Activated CD8-positive, alpha-beta memory T cell treated with anti-CD3 and anti-CD28 coated beads, Interleukin-2, amount 10 ng/mL, durations not matched to agents 7 days and 5 days (primary cell): ENCODE measurements at places on chromosomes 6 and 20. TPM values are rescaled to one million over a fixed set of nuclear protein-coding genes. Genes with fewer than 3 reads are reported as not detected.
A peak's percentile ranks its signal among the peaks of the same experiment; 100 is the strongest.

COL12A1 gene
- total RNA-seq: not detected

DNA sequence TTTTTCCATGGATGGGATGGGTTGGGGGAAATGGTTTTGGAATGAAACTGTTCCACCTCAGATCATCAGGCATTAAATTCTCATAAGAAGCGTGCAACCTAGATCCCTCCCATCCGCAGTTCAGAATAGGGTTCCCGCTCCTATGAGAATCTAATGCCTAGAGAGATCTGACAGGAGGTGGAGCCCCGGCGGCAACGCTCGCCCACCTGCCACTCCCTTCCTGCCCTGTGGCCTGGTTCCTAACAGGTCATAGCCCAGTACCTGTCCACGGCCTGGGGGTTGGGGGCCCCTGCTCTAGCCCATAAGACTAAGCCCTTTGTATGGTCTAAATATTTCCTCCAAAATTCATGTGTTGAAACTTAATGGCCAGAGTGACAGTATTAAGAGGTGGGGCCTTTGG is 92.3 kb upstream of the SALL4 start:
- no peaks in the 10 kb centered on the region for H3K4me1 ChIP-seq
- H3K27me3 ChIP-seq: peaks cover 8% of the 10 kb centered on the region
- H3K4me3 ChIP-seq: no peak overlapping the region
- no peaks in the 10 kb centered on the region for H3K36me3 ChIP-seq

ULBP1 gene
- 0.82 TPM for total RNA-seq

- H3K27me3 ChIP-seq: no peaks in the 10 kb centered on the region
- no peak overlapping the region for H3K4me3 ChIP-seq
- no peak for DNase-seq
- no peak overlapping the region for H3K27ac ChIP-seq
- no peaks in the 10 kb centered on the region for H3K4me1 ChIP-seq
- H3K36me3 ChIP-seq: no peaks in the 10 kb centered on the region
These were observed 104.8 kb downstream of the PSMB1 start for GRCh38 chr6:170448317-170448716.

GRCh38 chr20:9022376-9022775 is 46.5 kb upstream of the PLCB4 start:
- no peaks in the 10 kb centered on the region for H3K27me3 ChIP-seq
- no peak overlapping the region for H3K4me3 ChIP-seq
- DNase-seq: no peak
- H3K27ac ChIP-seq: no peak overlapping the region
- H3K4me1 ChIP-seq: no peaks in the 10 kb centered on the region

DNA sequence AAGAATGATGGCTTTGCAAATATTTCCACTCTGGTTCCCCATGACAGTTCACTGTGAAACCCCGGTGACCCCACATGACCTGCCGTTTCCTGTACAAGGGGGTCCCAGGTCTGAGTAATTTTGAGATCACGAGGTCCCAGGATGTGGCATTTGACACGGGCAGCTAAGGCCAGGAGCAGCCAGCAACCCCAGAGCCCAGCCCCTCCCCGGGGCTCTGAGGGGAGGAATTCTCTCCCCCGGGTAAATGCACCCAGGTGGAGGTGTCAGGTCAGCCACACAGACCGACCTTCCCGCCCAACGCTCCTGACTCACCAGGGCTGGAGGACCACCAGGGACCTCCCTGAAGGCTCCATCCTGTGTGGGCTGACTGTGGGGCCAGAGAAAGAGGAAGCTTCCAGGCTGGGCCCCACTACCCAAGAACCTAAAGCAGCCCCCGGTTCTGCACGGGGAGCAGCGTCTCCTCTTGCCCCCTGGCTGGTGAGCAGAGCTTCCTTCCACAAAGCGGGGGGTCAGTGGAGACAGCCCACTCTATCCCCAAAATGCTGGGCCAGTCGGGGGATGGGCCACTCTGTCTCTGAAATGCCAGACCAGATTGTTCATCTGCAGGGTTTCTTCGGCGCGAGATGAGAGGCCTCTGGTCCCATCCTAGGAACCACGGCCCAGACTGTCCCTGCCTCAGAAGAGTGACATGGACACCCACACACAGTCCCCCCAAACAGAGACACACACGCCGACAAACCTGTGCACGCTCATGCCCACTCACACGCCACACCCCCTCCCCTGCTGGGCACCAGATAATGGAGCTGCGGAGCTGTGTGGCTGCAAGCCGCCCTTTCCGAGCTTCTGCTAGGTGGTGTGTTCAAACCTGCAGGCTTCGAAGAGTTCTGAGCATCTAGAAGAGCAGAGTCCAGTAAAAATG is 23.4 kb upstream of the SLCO4A1 start:
- peak; percentile 94 for DNase-seq
- peaks cover 52% of the 10 kb centered on the region for H3K4me1 ChIP-seq
- peak overlapping the region; percentile 98 for H3K27ac ChIP-seq
- peaks cover 3% of the 10 kb centered on the region for H3K27me3 ChIP-seq
- H3K4me3 ChIP-seq: peak overlapping the region; percentile 32

- H3K4me1 ChIP-seq: no peaks in the 10 kb centered on the region
- H3K27me3 ChIP-seq: no peaks in the 10 kb centered on the region
- no peak for DNase-seq
- peak overlapping the region; percentile 50 for H3K27ac ChIP-seq
- no peak overlapping the region for H3K4me3 ChIP-seq
These were observed 34.4 kb upstream of the MRPS10 start for GRCh38 chr6:42251911-42252637.

DNA sequence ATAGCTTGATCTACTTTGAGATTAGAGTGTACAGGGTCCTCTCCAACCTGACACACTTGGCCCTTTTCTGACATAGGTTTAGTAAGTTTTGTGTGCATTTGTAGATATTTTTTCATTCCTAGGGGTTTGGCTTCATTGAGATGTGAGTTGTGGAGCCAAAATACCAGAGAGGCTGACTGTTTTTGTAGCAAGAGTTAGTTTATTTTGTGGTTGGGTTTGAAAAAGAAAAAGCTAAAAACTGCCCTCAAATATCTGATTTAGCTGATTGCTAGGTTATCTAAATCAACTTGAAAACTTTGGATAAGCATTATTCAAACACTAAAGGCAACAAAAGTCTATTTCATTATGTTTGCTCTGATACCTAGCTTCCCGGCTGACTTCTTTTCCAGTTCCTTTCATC is 164.7 kb upstream of the CENPW start:
- DNase-seq: no peak
- peaks cover 4% of the 10 kb centered on the region for H3K4me1 ChIP-seq
- no peak overlapping the region for H3K27ac ChIP-seq
- no peaks in the 10 kb centered on the region for H3K36me3 ChIP-seq
- no peak overlapping the region for H3K4me3 ChIP-seq
- no peaks in the 10 kb centered on the region for H3K27me3 ChIP-seq
